ENCODE measurements at places on chromosomes 5 and 9. TPM values are rescaled to one million over a fixed set of nuclear protein-coding genes. Genes with fewer than 3 reads are reported as not detected.

BAAT gene
- total RNA-seq: 0.06 TPM

ARHGEF39 gene
- 2.9 TPM for total RNA-seq

SV2C gene
- total RNA-seq: 0.18 TPM

FOXI1 gene
- 3.8 TPM for total RNA-seq

PROB1 gene
- total RNA-seq: 11.2 TPM
